Sigmoid colon (tissue), 7 donors: ENCODE measurements at places on chromosomes 1 and 21. TPM values are rescaled to one million over a fixed set of nuclear protein-coding genes. Genes with fewer than 3 reads are reported as not detected.

GRCh38 chr1:41608211-41608610, 123.7 kb upstream of the EDN2 start:
- peak; percentile 40 for DNase-seq

DNA sequence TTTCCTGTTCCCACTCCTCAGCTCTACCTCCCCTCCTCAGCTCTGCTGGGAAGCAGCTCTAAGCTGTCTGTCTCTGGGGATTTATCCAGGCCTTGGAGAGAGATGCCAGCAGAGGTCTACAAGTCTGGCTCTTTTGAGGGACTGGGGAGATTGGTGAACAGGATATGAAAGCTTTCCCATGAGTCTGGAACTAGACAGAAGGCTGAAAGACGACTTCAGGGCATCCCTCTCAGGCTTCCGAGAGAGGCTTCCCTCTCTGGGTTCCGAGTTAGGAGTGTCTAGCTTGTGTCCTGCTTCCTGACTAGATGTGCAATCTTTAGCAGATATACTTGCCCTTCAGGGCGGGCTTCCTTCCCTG, 733 bp downstream of the TMEM35B start:
- DNase-seq = no peak

GRCh38 chr1:196774603-196775002, at the start of gene CFHR3:
CFHR3 (plus strand) TSS chr1:196774840; CDS start chr1:196774887, 47 bp downstream.
- no peak for DNase-seq

DNA sequence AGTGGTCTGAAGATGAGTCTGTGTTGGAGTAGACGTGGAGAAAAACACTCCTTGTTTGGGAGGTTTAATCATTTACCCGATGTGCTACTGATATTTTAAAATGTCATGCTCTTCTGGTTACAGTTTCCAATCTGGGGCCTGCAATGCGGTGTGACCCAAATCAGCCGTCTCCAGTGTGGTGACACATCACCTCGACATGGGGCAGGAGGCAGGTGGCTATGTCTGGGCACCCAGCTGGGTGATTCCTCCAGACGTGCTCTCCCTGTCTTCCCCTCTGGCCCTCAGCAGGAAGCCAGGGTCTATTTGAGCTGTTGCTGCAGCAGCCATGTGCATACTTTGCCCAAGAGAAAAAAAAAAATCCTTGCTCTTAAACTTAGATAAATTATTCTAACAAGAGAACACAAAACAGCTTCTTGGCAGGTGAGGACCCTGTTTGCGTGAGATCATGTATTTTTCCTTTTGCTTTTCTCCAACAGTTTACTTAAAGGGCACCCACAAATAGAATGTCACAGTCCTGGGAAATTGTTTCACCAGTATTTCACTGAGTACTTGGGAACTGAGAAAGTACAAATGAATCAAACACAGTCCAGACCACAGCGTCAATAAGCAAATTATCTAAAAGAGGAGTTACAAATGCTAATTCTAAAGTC, 38.9 kb upstream of the MAP10 start:
- no peak for DNase-seq

DNA sequence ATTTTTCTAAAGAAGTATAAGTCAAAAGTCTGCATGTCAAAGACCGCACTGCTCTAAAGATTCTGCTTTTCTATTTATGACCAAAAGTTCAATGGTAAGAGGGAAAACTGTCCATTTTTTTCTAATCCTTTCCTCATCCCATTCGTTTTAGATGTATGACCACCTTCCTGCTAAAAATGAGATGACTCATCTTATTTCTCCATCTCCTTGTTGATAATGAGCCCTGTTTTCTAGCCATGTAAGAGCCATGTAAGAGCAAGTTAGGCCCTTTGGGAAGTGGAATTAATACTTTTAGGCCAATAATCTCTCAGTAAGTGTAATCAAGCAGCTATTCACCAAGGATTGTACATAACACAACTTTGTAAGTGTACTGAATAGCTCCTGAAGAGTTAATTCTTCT, 475.6 kb upstream of the B3GALT2 start:
- DNase-seq = no peak

GRCh38 chr1:107787299-107787698, 177.7 kb downstream of the VAV3 start:
- DNase-seq = no peak

- DNase-seq = no peak
Measured at GRCh38 chr1:182835806-182836205, 3.3 kb upstream of the DHX9 start.

DNA sequence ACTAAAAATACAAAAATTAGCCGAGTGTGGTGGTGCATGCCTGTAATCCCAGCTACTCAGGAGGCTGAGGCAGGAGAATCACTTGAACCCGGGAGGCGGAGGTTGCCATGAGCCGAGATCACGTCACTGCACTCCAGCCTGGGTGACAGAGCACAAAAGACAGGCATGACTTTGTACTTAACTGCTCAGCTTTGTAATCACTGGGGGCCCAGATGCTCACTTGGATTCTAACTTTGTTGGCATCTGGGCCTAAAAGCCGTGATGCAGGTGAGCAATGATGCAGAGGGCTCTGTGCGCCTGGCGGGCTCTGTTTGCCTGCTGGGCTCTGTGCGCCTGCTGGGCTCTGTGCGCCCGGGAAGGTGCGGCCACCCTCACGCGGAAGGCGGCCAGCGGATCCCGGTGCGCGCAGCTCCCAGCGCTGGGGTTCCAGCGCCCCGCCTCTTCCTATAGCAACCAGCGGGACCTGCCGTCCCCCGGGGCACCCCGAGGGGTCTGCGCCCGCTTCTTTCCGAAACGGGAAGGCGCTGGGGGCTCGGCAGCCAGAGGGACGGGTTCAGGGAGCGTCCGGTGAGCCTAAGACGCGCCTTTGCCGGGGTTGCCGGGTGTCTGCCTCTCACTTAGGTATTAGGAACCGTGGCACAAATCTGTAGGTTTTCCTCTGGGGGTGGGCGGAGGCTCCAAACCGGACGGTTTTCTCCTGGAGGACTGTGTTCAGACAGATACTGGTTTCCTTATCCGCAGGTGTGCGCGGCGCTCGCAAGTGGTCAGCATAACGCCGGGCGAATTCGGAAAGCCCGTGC, 31.7 kb downstream of the PRMT2 start:
- DNase-seq = no peak

GRCh38 chr1:15353839-15354579, 55.7 kb upstream of the EFHD2 start:
- no peak for DNase-seq

- no peak for DNase-seq
Measured at GRCh38 chr1:11952455-11953109, 18.1 kb downstream of the PLOD1 start.

GRCh38 chr1:12615865-12616708, 1.9 kb downstream of the DHRS3 start:
- DNase-seq = peak; percentile 88

GRCh38 chr1:225587310-225587709, 65.6 kb downstream of the ENAH start:
- no peak for DNase-seq

- no peak for DNase-seq
Measured at GRCh38 chr1:108121358-108122143, 78.6 kb downstream of the SLC25A24 start.

- peak; percentile 73 for DNase-seq
Measured at GRCh38 chr1:184753608-184754475, 816 bp downstream of the EDEM3 start.

DNA sequence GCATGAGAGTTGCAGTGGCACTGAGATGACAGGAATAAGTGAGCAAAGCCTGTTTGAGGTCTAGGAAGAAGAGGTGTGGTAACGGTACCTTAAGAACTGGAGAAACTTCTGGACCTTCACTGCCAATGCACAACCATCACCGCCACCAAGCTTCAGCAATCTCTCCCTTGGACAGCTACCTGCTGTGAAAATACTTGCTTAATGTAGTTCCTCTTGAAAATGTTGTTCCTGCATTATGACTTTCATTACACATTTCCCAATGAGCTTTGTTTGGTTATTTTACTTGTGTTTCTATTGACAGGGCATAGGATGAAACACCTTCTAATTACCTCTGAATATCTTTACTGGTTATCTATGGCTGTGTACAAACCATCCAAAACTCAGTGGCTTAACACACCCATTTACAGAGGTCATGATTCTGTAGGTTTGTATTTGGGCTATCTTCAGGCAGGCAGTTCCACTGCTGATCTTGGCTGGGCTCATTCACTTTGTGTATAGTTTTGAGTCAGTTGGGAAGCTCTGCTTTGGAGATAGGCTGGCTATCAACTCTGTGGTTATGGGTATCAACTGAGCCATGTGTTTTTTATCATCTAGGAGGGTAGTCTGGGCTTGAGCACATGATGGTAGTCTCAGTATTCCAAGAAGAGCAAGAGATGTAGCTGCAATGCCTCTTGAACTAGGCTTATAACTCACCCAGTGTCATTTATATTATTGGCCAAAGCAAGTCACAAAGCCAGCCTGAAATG, 149.4 kb downstream of the ELAVL4 start:
- no peak for DNase-seq

DNA sequence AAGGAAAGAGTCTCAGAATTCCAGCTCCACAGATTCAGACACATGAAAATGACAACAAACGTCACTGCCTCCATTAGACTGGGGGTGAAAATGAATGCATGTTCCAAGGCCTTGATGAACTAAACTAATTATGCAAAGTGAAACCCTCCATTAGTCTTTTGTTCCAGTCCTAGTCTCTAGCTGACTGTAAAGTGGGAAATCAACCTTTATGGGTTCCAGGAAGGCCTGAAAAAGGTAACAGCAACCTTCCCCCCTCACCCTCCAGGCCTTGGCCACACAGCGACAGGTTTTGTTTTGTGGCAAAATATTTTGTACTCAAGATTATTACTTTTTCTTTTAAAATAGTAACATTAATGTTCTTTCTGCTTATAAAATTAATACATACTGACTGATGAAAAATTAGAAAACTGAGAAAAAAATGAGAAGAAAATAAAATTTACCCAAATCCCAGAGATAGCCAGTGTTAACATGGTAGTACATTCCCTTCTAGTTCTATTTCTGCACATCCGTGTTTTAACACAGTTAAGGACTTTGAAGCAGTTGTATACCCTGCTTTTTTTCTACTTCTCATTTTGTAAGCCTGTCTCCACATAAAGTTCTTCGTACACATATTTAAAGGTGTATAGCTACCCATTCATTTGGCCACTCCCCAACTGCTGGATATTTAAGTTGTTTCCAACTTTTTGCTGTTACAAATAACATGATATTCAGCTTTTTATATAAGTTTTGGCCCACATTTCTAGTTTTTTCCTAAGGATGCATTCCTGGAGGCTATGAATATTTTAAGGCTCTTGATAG, 60.9 kb downstream of the CD2 start:
- DNase-seq = no peak

DNA sequence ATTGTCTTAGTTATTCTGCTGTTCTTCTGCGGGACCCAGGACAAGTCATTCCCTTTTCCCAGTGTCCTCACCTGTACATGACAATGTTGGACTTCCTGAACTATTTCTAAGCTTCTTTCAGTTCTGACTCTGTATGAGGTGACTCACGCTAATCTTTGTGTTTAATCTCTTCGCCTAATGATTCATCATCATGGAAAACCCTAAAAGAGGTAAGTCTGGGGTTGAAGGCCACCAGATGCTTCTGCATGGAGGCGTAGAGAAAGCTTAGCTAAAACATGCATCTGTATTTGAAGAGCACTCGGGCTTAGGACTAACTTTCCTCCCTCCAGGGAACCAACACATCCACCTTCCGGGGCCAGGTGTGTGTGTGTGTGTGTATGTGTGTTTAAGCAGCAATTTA, 7.4 kb downstream of the SPRR5 start:
- DNase-seq = no peak

GRCh38 chr1:104929280-104929679, 1179.6 kb downstream of the AMY1C start:
- DNase-seq = no peak

DNA sequence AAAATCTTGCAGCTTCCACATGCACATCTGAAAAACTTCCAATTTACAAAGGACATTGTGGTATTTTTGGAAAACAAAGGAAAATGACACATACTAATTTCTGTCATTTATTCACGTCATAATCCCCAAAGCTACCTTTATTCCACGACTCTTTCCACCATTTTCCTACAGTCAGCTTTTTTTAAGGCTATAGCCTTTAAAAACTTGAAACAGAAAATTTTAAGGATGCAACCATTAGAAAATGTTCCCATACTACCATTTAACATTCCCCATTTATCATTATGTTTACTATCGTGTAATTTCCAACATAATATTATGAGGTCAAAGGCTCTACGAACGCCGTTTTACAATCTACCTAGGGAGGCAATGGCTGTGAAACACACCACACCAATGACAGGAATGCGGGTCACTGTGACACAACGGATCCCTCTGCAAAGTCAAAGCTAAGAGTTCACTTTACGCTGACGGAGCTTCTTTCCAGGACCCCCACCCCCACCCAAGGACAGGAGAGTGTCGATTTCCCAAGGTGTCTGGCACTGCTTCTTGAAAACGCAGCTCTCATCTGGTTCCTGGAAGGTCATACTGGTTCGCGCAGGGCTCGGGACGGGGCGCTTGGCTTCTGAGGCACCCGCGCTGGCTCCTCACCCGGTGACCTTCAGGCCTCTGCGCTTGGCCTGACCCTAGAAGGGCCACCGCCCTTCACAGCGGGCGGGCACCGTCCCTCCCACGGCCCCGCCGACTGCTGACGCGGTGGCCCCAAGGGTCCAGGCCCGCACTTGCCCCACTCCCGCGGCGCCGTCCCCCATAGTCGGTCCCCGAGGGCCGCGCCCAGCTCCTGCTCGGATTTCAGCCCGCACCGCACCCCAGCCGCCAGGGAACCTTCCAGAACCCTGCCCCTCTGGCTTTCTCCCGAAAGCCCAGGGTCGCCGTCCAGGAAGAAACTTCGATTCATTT, 50.5 kb upstream of the ATF3 start:
- DNase-seq = peak; percentile 80

GRCh38 chr1:25110485-25110884, 121.8 kb downstream of the SYF2 start:
- DNase-seq = no peak

- no peak for DNase-seq
Measured at GRCh38 chr1:68704800-68705443, 208.0 kb upstream of the DEPDC1 start.

DNA sequence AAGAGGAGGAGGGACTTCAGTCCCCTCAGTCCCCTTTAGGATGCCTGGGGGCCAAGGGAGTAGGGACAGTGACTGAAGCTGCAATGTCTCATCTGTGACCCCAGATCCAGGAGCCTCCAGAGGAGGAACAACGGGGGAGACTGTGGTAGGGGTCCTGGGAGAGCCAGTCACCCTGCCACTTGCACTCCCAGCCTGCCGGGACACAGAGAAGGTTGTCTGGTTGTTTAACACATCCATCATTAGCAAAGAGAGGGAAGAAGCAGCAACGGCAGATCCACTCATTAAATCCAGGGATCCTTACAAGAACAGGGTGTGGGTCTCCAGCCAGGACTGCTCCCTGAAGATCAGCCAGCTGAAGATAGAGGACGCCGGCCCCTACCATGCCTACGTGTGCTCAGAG, 18.3 kb downstream of the LY9 start:
- DNase-seq = no peak

- DNase-seq = no peak
Measured at GRCh38 chr1:94754570-94754969, 65.6 kb upstream of the SLC44A3 start.

- DNase-seq = no peak
Measured at GRCh38 chr1:47914218-47914938, 82.8 kb downstream of the TRABD2B start.

The NUDT4B gene
- 11.4 TPM for total RNA-seq

The OR2G6 gene
- not detected for total RNA-seq

The APH1A gene
- total RNA-seq = 45.2 TPM

The BATF3 gene
- total RNA-seq = 1.8 TPM

The IRF6 gene
- total RNA-seq = 0.33 TPM

The C1orf53 gene
- total RNA-seq = not detected

The HAO2 gene
- total RNA-seq = not detected

The ADORA3 gene
- total RNA-seq = 9.1 TPM

The L1TD1 gene
- not detected for total RNA-seq

The ZNF697 gene
- 2.4 TPM for total RNA-seq

The TIE1 gene
- total RNA-seq = 10.0 TPM
